ENCODE measurements at places on chromosomes 6 and 20.

- DNase-seq = peak; percentile 8
These were observed 23.9 kb downstream of the SUN5 start for GRCh38 chr20:32980131-32980941.

GRCh38 chr6:105868823-105869460 is 217.2 kb upstream of the PRDM1 start:
- no peak for DNase-seq

DNA sequence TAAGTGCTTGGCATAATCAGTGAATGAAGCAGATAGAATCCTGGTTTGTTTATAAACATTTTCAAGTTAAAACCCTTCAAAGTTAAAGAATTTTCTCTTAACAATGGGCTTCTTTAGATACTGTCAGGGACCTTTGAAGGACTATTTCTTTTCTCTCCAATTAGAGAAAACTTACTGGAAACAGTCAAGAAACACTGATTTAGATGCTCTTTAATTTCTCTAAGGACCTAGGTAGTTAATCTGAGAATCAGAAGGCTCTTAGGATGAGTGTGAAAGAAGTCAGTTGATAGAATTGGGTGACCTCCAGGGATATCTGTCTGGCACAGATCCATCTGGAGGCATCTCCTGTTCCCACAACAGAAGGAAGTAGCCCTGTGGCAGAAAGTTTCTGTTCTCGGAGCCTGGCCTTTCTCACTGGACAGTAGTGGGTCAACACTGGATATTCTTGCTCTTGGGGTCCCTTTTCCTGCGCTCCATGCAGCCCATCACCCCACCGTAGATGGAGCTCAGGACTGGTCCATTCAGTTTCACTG is 22.5 kb downstream of the KIAA0408 start:
- DNase-seq = peak; percentile 16

DNA sequence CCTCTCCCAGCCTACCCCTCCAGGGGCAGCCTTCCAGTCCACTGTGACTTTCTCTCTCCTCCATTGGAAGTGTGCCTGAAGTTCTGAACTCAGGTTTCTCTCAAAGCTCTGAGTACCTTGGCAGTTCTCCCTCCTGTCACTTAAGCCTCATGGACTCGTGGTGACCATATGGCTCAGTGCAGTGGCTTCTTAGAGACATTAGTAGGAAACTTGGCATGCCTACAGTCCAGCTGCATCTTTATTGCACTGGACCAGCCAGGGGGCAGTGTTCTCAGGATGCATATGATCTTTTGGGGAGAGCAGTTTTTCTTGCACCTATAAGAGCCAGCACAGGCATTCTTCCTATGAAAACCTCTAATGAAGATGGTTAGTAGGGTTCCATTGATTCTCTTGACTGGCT is 47.5 kb upstream of the KCNK16 start:
- no peak for DNase-seq

DNA sequence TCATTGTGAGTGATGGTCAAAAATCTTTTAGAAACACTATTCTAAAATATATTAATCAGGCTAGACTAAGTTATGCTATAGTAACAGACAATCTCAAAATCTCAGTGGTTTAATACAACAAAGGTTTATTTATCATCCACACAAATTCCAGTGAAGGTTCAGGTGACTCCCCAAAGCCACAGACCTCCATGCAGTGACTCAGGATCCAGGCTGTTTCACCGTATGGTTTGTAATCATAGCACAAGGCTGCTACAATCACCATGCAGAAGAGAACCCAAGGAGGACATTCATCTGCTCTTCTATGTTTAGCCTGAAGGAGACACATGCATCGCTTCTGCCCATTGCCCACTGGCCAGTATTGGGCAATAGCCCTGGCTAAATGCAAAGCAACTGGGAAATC is 46.2 kb downstream of the BFSP1 start:
- no peak for DNase-seq
